Daoy (cell line): ENCODE measurements at places on chromosomes 1 and 21. TPM values are rescaled to one million over a fixed set of nuclear protein-coding genes. Genes with fewer than 3 reads are reported as not detected.

GRCh38 chr1:87712261-87713010 lies 383.8 kb downstream of the LMO4 start:
- no peak for DNase-seq

- DNase-seq, result no peak
Observed at GRCh38 chr1:200960236-200960947, 63.1 kb downstream of the KIF21B start.

GRCh38 chr1:193625255-193625654 lies 438.8 kb upstream of the B3GALT2 start:
- peak; percentile 13 for DNase-seq

DNA sequence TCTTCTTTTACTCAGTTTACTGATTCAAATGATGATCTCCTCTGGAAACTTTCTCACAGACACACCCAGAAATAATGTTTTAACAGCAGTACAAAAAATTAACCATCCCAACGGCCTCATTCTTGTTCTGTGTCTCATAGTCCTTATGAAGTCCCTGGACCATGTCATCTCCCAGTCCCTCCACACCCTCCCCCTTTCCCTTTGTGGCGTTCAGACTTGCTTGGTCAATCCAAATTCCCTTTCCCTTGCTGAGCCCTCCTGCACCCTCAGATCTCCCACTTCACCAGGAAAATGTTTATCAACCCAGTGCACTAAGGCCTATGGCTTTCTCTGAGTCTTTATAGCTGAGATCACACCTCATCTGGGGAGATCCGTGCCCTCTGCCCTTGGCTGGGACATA lies 85.9 kb downstream of the CENPF start:
- no peak for DNase-seq

DNA sequence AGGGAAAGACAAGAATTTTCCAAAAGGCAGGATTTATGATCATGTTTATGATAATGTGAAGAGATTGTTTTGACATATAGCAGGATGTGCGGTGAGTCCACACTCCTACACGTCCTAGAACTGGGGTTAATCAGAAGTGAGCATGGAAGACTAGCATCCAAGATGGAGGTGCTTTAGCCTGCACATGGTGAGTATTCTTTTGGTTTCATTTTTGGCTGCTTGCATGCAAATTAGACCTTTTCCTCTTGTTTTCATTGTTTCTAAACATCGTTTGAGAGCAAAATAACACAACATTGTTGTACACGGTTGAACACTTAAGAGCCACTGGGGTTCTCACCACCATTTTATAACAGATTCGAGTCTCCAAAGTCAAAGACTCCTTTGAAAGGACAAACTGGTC lies 14.9 kb upstream of the GUK1 start:
- DNase-seq, result no peak

DNA sequence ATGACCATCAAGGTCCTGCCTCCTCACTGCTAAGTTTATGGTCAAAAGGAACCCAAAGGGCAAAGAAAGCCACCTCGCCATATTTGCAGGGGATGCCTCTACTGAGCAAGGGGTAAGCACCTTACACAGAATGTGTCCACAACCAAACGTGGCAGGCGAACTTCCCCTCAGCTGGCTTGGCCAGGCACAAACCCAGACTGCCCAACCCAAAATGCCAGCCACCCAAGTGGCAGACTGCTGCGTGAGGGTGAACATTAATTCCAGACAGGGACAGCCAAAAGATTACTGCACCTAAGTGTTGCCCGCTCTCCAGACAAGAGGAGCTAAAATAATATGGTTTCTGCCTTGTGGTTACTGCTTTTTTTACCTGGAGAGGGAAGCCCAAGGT lies 16.0 kb downstream of the ZNF697 start:
- DNase-seq, result no peak

The DCDC2B gene
- not detected in 2 replicates for total RNA-seq

The DNAH14 gene
- 32.5 and 56.2 TPM in 2 replicates for total RNA-seq

The GRIK3 gene
- 0.17 TPM in 1 of 2 replicates, not detected in the other for total RNA-seq

The TNNT2 gene
- not detected in 2 replicates for total RNA-seq

The IGFN1 gene
- total RNA-seq, result 0.51 and 0.54 TPM in 2 replicates

The S100A5 gene
- 0.34 TPM in 1 of 2 replicates, not detected in the other for total RNA-seq
